ENCODE measurements at places on chromosomes 7 and 10. TPM values are rescaled to one million over a fixed set of nuclear protein-coding genes. Genes with fewer than 3 reads are reported as not detected.

DNA sequence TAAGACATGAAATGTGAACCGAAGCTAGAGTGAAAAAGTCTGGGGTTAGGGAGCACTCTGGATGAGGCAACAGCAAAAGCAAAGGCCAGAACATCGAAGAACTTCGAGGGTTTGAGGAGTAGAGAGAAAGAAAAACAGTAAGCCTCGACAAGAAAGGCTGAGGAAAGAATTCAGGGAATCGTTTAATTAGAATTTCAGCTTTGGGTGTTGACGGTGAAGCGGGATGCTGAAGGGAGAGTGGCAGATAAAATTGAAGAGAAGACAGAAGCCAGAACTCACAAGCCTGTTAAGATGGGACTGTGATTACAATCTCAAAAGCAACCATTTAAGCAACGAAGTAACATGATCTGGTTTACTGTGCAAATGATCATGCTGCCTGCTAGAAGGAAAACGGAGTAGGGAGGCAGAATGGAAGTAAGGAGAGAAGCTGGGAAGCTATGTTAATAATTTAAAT, 2.1 kb downstream of the TRDMT1 start:
- DNase-seq: no peak

- no peak for DNase-seq
Observed at GRCh38 chr7:46360811-46361210, 439.7 kb upstream of the IGFBP3 start.

- DNase-seq: no peak
Observed at GRCh38 chr10:96685306-96685705, 35.0 kb downstream of the PIK3AP1 start.

- no peak for DNase-seq
Observed at GRCh38 chr10:10313149-10313835, 704.4 kb upstream of the CELF2 start.

- DNase-seq: no peak
Observed at GRCh38 chr7:16344927-16345326, 76.4 kb downstream of the CRPPA start.

The AVL9 gene
- total RNA-seq: 39.4 TPM

DNA sequence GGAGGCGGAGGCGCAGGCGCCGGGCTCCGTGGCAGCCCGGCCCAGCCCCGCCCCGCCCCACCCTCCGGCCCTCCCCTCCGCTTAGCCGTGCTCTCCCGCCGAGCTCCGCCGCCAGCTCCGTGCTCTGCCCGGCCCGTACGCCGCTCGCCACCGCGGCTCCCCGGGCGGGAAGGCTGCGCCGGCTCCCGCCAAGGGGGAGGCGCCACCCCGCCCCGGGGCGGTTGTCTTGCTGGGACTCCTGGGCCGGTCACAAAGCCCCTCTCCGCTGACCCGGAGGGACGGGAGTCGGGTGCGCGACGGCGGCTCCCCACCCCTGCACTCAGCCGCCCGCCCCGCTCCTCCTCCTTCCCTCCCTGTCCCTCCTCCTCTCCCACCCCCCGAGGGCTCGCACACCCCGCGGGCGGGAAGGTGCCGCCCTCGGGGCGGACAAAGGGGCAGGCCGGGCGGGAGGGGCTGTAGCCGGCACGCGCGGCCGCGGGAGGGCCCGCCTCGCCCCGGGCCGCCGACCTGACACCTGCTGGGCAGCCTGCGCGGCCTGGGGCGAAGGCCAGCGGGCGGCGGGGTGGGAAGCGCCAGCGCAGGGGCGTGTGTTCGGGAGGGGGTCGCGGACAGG, 11.5 kb upstream of the SP8 start:
- no peak for DNase-seq

DNA sequence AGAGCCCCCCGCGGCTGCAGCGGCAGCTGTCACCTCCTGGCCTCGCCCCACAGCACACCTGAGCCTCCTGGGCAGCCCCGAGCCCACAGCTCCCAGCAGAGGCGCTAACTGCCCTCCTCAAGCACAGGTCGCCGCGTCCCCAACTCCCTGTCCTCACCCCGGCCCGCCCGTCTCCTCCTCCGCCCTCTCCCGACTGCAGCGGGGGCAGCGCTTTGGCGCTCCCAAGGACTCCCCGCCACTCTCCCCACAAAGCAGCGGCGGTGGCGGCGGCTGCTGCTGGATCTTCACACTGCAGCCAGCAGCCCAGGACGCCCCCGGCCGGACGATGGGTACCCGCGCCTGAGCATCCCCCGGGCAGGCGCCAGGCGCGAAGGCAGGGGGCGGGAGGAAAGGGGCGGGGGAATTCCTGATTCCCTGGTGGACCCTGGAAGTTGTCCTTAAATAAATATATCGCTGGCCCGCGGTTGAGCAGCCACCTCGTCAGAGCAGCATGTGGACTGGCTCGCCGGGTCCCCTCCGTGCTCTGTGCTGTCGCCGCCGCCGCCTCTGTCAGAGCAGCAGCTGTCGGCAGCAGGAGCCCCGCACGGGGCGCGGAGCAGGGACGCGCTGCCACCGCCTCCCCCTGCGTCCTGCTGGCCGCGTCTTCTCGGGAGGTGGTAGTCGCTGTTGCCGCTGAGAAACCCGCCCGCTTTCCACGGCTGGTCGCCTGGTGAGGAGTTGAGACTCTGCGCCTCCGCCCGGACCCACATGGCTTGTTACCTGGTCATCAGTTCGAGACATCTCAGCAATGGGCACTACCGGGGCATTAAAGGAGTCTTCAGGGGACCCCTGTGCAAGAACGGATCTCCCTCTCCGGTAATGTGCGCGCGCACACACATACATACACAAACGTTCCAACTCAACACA, at the start of gene ZNF804B:
Gene ZNF804B, plus strand, starts transcription at position 471 of the 906 bp plus-strand sequence. Its CDS starts 277 bp downstream, at position 748.
- no peak for DNase-seq

The GHITM gene
- 84.9 TPM for total RNA-seq

DNA sequence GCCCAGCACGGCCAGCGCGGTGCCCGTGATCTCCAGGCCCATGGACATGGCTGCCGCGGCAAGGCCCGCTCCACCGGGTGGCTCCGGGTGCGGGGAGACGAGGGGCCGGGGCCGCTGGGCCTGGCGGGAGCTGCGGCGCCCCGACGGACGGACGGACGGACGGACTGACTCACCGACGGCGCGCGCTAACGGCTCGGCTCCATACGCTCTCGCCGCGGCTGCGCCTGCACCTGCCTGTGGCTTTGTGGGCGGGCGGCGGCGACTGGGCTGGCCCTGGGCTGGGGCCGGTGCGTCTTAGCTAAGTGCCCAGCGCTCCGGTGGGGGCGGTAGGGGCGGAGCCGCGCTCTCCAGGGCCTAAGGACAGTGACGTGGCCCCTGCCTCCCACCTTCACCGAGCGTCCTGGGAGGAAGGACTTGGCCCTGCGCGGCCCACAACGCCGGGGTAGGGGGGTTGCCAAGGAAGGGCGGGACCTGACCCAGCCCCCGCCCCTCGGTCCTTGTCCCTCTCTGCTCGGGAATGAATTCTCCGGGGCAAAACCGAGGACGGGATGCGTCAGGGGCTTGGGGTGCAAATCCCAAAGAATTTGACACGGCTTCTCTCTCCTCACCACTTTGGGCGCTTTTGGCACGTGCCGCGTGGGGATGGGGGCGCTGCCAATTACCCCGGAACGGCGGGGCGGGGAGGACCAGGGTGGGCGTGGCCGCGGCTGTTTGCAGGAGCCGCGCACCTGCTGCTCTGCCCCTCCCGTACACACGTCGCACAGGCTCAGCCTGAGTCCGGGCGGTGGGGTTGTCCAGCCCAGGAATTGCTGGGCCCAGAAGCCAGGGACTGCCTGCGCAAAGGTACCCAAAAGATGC, at the start of gene CLDN3:
Gene CLDN3, minus strand, starts transcription at position 269 of the 858 bp plus-strand sequence. Its CDS starts 221 bp downstream, at position 48.
- DNase-seq: peak; percentile 20

The PPP1R17 gene
- not detected for total RNA-seq

The NPSR1 gene
- not detected for total RNA-seq

- DNase-seq: no peak
Observed at GRCh38 chr7:1966631-1967200, 266.0 kb downstream of the MAD1L1 start.

The CTAGE15 gene
- total RNA-seq: 0.78 TPM

- no peak for DNase-seq
Observed at GRCh38 chr7:84002348-84002747, 192.2 kb downstream of the SEMA3A start.

The SKIDA1 gene
- total RNA-seq: 0.72 TPM

The TEX47 gene
- total RNA-seq: not detected

- DNase-seq: no peak
Observed at GRCh38 chr7:95433952-95434556, 774 bp downstream of the PON2 start.

DNA sequence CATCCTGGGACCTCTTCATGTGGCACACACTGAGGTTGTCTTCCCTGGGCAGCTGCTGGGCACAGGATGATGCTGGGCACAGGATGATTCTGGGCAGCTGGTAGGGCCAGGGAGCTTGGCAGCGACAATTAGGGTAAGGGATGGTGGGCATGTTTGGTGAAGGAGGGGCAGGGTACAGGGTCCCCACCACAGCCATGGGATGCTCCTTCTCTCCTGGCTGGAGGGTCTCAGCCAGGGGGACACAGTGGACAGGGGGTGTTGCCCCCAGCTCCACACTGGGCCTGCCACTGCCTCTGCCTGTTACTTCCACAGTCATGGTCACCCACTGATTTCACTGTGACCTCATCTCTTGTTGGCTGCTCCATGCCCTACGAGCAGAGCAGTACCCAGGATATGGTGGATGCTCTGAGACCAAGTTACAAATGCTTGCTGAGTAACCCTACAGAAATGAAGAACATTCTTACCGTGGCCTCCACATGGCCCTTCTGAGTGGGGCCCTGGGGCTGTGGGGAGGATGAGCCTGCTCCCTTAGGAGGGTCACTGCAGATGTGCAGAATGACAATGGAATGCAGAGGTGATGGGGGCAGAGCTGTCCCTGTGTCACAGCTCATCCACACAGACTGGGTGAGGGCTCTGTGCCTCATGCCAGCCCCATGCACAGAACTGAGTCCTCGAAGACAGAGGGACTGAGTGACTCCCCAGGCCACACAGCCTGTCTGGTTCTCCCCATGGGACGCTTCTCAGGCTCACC, 28.4 kb upstream of the RET start:
- DNase-seq: no peak

- no peak for DNase-seq
Observed at GRCh38 chr10:42635098-42635497, 3.3 kb downstream of the ZNF33B start.

DNA sequence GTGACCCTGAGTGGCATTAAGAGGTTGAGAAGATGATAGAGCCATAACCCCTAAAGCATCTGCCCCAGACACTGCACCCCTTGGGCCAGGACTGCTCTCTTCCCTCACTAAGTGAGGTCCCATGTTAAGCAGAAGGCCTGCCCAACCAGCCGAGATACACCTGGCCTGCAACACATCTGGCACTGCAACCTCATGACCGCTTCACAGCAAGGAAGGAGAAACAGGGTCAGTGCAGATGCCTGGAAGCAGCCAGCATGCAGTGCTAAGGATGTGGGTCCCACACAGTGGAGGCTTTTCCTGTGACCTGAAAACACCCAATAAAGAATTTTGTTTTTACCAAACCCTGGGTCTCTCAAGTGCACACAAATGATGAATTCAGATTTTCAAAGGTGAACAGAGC, 7.4 kb downstream of the NOD1 start:
- no peak for DNase-seq

GRCh38 chr7:150556521-150557138, 10.6 kb upstream of the GIMAP4 start:
- DNase-seq: no peak

DNA sequence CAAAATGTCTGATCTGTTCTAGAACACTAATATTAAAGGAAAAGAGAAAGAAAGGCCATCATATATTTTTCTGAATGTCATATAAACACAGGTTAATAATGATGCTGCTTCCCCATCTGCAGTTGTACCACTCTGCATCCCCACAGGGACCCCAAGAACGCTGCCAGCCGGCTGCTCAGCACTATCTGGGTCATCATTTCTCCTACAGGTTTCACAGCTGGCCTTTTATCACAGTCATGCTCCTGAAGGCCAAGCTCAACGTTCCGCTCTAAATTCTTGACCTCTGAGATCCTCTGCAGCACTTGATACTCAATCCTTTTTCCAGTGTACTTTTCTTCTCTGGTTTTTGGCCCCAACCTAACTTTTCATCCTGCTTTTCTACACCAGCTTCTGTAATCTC, 4.8 kb downstream of the IDI1 start:
- DNase-seq: no peak

The FXYD4 gene
- total RNA-seq: not detected

GRCh38 chr10:110215286-110216170, 8.1 kb downstream of the MXI1 start:
- DNase-seq: no peak

The CDK5 gene
- total RNA-seq: 8.4 TPM

GRCh38 chr7:128164955-128165670, 76.0 kb upstream of the LEP start:
- DNase-seq: no peak

GRCh38 chr7:92133133-92133736, 1.0 kb downstream of the CYP51A1 start:
- DNase-seq: no peak

GRCh38 chr10:109898666-109899355, 24.5 kb downstream of the XPNPEP1 start:
- DNase-seq: no peak

The CDH23 gene
- total RNA-seq: 2.6 TPM

DNA sequence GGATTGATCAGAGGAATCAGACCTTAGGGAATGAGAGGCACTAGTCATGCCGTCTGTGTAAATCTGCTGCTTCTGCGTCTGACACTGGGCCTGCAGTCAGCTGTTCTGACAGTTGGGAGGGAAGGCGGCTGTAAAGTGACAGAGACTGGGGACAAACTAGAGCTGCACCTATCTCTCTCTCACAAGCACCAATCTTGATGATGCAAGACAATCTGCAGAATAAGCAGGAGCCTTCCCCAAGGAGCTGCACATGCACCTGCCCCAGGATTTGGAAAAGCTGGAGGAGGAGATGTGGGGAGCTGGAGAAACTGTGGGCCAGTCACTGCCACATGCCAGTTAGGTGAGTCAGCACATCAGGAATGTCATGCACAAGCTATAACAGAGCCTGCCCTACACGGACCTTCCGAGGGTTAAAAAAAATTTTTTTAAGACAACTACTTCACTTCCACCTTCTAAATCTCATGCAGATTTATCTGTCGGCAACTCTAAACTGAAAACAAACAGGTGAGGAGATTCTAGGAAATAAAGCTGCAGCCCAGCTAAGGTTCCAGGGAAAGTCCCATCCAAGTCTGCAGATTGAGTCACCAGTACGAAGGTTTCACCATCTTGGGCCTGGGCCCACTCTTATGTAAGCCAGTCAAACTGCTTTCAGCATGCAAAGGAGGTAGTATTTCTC, 39.2 kb downstream of the ENO4 start:
- no peak for DNase-seq

DNA sequence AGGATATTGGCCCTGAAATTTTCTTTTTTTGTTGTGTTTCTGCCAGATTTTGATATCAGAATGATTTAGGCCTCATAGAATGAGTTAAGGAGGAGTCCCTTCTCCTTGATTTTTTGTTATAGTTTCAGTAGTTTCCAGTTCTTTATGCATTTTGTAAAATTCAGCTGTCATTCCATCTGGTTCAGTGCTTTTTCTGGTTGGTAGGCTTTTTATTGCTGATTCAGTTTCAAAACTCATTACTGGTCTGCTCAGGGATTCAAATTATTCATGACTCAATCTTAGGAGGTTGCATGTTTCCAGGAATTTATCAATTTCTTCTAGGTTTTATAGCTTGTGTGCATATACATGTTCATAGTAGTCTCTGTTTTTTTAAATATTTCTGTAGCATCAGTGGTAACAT, 10.1 kb upstream of the TMEM196 start:
- no peak for DNase-seq

GRCh38 chr10:59216178-59216869, 39.9 kb downstream of the PHYHIPL start:
- DNase-seq: no peak

The COL13A1 gene
- not detected for total RNA-seq

The NANOS1 gene
- 0.08 TPM for total RNA-seq
